ENCODE measurements at places on chromosomes 16 and 17. TPM values are rescaled to one million over a fixed set of nuclear protein-coding genes. Genes with fewer than 3 reads are reported as not detected.

DNA sequence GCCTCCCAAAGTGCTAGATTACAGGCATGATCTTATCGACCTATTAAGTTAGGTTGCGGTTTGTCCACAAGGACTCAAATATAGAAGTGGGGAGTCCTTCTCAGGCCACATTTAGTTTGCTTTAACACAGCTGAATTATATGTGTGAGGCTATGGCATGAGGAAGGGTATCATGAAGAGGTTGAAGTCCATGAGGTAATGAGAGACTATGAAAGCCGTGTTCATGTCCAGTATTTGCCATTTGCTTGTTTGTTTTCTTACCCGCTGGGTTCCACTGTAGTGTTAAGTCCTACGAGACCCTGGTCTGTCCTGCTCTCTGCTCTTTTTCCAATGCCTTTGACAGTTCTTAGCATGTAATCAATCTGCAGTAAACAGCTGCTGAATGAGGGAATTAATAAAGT is 1072.4 kb upstream of the EEF2KMT start:
- DNase-seq = no peak
- no peaks in the 10 kb centered on the region for H3K36me3 ChIP-seq
- no peaks in the 10 kb centered on the region for H3K4me1 ChIP-seq
- H3K27ac ChIP-seq = no peak overlapping the region
- H3K27me3 ChIP-seq = no peaks in the 10 kb centered on the region

DNA sequence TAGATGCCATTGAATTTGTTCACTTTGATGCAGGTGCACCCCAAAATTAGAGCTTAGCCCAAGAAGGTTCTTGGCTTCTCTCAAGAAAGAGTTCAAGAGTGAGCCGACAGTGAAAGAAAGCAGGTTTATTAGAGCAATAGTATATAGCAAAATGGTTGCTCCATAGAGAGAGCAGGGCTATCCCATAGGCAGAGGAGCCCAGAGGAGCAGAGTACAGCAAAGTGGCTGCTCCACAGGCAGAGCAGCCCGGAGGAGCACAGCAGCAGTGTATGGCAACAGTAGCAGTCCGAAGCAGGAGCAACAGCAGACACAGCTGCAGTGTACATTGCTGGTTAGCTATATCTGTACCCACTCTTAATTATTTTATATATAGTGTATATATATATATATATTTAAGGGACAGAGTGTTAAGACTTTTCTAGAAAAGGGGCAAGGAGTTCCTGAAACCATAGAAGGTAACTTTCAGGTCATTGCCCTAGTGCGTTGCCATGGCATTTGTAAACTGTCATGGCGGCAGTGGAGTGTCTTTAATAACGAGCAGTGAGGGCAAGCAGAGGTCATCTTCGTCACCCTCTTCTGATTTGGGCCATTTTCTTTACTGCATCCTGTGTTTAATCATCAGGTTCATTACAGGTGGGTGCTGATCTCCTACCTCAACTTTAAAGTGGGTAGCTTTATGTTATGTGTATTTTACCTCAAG is 222.7 kb downstream of the CYB561 start:
- no peak for DNase-seq
- no peaks in the 10 kb centered on the region for H3K4me1 ChIP-seq
- peaks cover 2% of the 10 kb centered on the region for H3K36me3 ChIP-seq

DNA sequence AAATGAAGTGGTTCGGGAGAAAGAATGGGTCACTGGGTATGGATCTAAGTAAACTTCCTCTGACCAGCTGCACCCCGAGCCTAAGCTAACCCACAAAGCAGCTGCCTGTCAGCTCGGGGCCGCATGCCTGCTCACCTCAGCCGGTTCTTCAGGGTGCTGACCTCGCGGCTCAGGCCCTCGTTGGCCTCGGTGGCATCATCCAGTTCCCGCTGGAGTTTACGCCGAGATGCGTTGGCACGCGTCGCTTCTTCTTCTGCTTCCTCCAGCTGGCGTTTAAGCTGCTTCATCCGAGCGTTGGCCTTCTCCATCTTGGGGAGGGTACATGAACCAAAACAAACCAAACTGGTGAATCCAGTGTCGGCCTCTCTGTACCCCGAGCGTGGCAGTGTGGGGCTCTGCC is 41.1 kb downstream of the NDEL1 start:
- H3K4me1 ChIP-seq = no peaks in the 10 kb centered on the region
- H3K27ac ChIP-seq = no peak overlapping the region
- H3K36me3 ChIP-seq = peaks cover 52% of the 10 kb centered on the region
- no peak for DNase-seq
- no peak overlapping the region for H3K4me3 ChIP-seq

DNA sequence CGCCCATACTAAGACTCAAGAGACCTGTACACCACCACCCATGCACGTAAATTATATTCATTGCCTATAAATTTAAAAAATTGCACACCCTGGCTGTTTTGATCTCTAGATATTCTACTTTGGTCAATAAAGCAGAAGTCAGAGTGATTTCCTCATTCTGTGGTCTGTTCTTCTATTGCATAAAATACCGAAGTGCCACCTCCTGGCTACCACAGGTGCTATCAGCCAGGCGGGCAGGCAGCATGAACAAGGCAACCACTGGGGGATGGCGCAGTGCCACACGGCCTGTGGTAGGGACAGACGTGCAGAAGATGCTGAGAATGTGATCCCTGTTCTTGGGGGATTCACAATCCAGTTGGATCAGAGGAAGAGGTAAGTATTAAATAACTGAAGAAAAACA is 122.3 kb downstream of the CDK5R1 start:
- no peaks in the 10 kb centered on the region for H3K4me1 ChIP-seq
- peaks cover 14% of the 10 kb centered on the region for H3K36me3 ChIP-seq
- DNase-seq = no peak

- H3K4me1 ChIP-seq = no peaks in the 10 kb centered on the region
Observed at GRCh38 chr17:29194669-29195068, 14.5 kb upstream of the MYO18A start.

DNA sequence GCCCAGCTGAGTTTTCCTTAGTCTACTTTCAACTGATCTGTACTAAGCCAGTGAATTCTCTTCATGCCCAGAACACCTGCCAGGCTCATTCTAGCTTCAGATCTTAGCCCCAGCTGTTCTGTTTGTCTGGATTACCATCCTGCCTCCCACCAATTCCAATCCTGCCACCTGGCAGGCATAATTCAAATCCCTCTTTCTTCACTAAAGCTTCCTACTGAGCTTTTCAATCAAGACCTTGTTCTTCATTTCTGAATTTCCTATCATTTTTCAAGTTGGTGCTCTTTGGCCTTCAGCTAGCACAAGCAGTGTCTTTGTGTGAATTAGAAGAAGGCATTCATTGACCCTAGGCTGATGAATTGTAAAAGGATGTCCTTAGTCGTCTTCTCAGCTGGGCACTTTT is 357.6 kb downstream of the UTP18 start:
- peaks cover 11% of the 10 kb centered on the region for H3K27me3 ChIP-seq
- H3K27ac ChIP-seq = no peak overlapping the region
- H3K4me3 ChIP-seq = no peak overlapping the region
- DNase-seq = no peak
- no peaks in the 10 kb centered on the region for H3K4me1 ChIP-seq

GRCh38 chr17:75228847-75229246 is 23.4 kb downstream of the NUP85 start:
- DNase-seq = no peak
- H3K36me3 ChIP-seq = peaks cover 28% of the 10 kb centered on the region
- H3K4me1 ChIP-seq = no peaks in the 10 kb centered on the region

GRCh38 chr16:24755201-24755874 is 25.9 kb downstream of the TNRC6A start:
- H3K4me3 ChIP-seq = no peak overlapping the region
- no peak for DNase-seq
- no peaks in the 10 kb centered on the region for H3K36me3 ChIP-seq
- no peaks in the 10 kb centered on the region for H3K27me3 ChIP-seq

- H3K27me3 ChIP-seq = no peaks in the 10 kb centered on the region
- DNase-seq = no peak
- peaks cover 12% of the 10 kb centered on the region for H3K4me1 ChIP-seq
- no peak overlapping the region for H3K4me3 ChIP-seq
Observed at GRCh38 chr17:82794781-82795482, 43.1 kb downstream of the TBCD start.

- no peak overlapping the region for H3K4me3 ChIP-seq
- H3K27ac ChIP-seq = no peak overlapping the region
- no peaks in the 10 kb centered on the region for H3K27me3 ChIP-seq
- H3K36me3 ChIP-seq = peaks cover 30% of the 10 kb centered on the region
- no peak for DNase-seq
Observed at GRCh38 chr17:40153603-40154236, 13.4 kb downstream of the CASC3 start.

GRCh38 chr16:68090130-68090529 is 5.0 kb downstream of the NFATC3 start:
- H3K27ac ChIP-seq = no peak overlapping the region
- H3K4me1 ChIP-seq = peaks cover 66% of the 10 kb centered on the region
- no peaks in the 10 kb centered on the region for H3K36me3 ChIP-seq
- DNase-seq = no peak
- H3K4me3 ChIP-seq = no peak overlapping the region
- H3K27me3 ChIP-seq = no peaks in the 10 kb centered on the region

DNA sequence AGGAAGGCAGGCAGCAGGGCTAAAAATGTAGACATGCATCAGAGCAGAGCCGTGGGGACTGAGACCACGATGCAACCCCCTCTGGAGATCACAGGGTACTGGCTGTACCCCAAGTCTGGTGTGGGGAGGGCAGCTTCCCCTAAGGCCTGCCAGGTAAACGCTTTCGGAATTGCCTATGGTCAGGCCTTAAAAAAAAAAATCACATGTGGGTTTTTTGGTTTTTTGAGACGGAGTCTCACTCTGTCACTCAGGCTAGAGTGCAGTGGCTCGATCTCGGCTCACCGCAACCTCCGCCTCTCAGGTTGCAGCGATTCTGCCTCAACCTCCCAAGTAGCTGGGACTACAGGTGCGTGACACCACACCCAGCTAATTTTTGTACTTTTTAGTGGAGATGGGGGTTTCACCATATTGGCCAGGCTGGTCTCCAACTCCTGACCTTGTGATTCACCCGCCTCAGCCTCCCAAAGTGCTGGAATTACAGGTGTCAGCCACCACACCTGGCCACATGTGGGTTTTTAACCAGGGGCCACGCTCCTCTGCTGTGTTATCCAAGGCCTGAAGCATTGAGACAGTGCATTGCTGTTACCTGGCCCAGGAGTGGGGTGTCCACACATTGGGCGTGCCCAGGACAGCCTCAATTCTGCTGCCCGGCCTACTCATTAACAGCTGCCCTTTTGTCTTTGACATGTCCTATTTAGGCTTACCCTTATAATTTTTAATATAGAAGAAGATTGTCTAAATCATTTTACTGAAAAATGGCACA is 50.4 kb downstream of the LITAF start:
- no peak for DNase-seq
- H3K27ac ChIP-seq = no peak overlapping the region
- H3K4me3 ChIP-seq = no peak overlapping the region
- H3K4me1 ChIP-seq = peaks cover 5% of the 10 kb centered on the region
- no peaks in the 10 kb centered on the region for H3K27me3 ChIP-seq

DNA sequence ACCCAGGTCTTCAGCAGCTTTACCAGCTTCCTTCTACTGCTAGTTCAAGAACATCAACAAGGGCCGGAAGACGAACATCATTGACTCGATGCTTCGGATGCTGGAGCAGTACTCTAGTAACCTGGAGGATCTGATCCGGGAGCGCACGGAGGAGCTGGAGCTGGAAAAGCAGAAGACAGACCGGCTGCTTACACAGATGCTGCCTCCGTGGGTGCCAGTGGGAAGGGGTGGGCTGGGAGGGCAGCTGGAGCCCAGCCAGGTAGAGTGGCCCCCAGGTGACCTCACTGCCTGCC is 12.1 kb downstream of the GUCY2D start:
- H3K36me3 ChIP-seq = no peaks in the 10 kb centered on the region
- H3K4me1 ChIP-seq = peaks cover 12% of the 10 kb centered on the region
- H3K27me3 ChIP-seq = peaks cover 15% of the 10 kb centered on the region
- DNase-seq = no peak
- H3K4me3 ChIP-seq = no peak overlapping the region

DNA sequence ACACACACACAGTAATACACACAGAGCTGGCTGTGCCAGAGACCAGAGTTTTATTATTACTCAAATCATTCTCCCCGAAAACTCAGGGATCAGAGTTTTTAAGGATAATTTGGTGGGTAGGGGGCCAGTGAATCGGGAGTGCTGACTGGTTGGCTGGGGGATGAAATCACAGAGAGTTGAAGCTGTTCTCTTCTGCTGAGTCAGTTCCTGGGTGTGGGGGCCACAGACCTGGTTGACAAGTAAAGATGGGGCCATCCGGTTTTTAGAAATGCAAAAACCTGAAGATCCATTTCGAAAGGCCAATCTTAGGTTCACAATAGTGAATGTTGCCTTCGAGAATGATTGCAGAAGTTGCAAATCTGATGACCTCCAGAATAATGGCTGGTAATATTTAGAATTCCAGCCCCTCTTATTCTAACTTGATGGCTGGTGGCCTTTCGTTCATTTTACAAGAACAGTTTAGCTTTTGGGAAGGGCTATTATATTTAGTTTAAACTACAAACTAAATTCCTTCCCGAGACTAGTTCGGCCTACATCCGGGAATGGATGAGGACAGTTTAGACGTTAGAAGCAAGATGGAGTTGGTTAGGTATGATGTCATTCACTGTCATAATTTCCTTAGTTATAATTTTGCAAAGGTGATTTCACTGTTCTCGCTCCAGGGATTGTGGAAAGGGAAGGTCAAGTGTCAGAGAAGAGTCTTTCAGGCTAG is 123.2 kb downstream of the KCNJ18 start:
- H3K36me3 ChIP-seq = no peaks in the 10 kb centered on the region
- H3K4me1 ChIP-seq = no peaks in the 10 kb centered on the region
- no peak overlapping the region for H3K27ac ChIP-seq
- no peak for DNase-seq

GRCh38 chr17:3033248-3033640 is 30.2 kb downstream of the OR1D5 start:
- no peaks in the 10 kb centered on the region for H3K36me3 ChIP-seq
- peak; percentile 83 for DNase-seq
- no peaks in the 10 kb centered on the region for H3K4me1 ChIP-seq

Gene SLC2A4
- 0.30 TPM for total RNA-seq

Gene SLC13A2
- not detected for total RNA-seq

Gene TBC1D3L
- total RNA-seq = 20.0 TPM

Gene SEPHS2
- total RNA-seq = 54.3 TPM

Gene MPHOSPH6
- total RNA-seq = 13.5 TPM

Gene SEZ6L2
- 10.9 TPM for total RNA-seq

Gene UTS2R
- total RNA-seq = not detected

All from chondrocyte (in vitro differentiated cells).